Adipocyte (in vitro differentiated cells): ENCODE measurements at places on chromosomes 3 and 15.
A peak's percentile ranks its signal among the peaks of the same experiment; 100 is the strongest.

GRCh38 chr15:67091071-67091979 lies 25.9 kb downstream of the SMAD3 start:
- DNase-seq = peak; percentile 59

DNA sequence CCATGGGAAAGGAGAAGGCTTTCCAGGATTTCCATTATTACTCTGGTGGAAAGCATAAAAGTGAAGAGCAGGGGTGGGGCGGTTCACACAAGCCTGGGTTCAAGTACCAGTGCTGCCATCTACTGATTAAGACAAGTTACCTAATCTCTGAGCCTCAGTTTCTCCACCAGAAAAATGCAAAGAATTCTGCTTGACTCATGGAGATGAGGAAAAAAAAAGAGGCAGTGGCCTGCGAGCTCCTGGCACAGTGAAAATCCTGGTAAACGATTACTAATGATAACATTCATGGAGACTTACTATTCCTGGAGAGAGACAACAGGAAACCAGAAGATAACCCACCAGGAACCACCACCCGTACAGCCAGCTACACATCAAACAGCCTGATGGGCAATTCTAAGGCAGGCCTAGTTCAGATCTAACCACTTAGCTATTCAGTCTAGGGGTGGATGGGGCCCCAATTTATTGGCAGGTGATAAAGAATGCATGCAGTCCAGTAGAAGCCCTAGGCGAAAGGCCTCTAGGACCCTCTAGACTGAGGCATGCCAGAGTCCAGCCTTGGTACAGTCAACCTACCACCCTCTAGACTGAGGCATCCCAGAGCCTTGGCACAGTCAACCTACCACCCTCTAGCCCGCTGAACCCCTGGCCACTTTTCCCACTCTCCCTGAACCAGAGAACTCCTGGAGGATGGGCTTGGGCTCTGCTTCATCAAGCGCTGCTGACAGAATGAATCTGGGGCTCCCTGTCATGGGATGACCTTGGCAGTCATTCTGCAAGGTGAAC lies 2.5 kb downstream of the AMOTL2 start:
- no peak for DNase-seq

DNA sequence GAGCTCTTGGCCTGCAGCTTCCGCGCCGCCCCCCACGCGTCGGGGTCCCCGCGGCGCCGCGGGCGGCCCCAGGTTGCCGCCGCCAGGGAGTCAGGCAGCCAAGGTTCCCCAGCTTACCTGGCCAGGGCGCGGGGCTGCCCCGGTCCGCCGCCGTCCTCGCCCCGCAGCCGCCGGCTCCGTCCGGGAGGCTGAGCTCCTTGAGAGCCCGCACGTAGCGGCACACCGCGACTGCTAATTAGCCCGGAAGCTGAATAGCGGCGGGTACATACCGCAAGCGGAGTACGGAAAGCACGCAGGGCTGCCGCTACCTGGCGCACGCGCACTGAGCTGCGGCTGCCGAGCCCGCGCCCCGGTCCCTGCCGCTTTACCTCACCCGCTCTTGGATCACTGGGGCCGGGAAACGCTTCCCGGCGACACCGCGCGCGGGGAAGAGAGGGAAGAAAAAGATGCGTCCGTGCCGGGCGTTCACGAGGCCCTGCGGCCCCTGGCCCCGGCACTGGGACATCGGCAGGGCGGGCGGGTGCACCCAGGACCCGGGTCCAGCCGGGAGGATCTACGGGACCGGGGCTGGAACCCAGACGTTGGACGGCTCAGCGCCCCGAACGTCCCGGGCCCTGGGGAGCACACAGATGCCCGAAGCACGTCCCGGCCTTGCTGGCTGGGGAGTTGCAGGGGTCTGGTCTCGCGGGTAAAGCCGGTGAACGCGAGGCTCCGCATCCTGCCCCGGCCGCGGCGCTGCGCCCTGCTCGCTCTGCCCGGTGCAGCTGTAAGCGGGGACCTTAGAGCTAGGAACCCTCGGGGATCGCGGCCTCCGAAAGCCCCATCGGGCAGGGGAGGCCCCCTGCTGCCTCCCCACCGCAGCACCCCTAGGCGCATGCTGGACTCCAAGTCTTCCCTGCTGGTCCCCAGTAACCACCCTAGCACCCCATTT lies at the start of gene GOLGA8B:
GOLGA8B (minus strand) TSS at position 253 of the 931 bp plus-strand sequence. CDS start 47,739 bp downstream, outside the sequence.
- peak; percentile 72 for DNase-seq

DNA sequence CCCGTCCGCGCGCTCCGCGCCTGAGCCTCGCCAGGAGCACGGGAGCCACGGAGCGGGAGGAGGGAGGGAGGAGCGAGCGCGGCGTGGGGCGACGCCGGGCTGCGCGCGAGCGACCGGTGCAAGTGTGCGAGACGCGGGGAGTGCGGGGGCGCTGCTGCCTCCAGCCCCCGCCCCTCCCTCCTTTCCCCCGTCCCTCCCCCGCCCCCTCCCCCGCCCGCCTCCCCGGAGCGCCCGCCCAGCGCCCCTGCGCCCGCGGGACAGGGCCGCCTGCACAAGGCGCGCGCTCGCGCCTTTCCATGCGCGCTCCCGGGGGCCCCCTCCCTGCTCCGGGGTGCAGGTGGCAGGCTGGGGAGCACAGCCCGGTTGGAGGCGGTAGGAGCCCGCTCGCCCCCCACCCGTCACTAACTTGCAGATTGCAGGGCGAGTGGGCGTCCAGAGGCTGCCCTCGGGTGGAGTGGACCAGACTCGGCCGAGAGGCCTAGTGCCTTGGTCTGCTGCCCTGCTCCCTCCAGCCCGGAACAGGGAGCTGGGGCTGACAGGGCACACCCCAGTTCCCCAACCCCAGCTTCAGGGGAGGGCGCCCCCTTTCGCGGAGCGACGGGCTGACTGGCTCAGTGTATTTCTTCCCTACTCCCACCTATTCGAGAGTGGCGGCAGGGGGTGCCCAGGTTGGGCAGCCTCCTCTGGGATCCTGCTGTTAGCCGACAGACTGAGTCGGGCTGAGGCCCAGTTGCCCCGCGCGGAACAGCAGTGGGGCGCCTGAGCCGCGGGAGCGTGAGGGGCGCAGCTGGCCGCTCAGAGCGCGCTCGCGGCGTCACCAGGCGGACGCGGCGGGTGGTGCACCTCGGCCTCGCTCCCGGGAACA lies at the start of gene WNT7A:
WNT7A (minus strand) TSS at position 126 of the 865 bp plus-strand sequence. CDS start 255 bp downstream, outside the sequence.
- peak; percentile 35 for DNase-seq

DNA sequence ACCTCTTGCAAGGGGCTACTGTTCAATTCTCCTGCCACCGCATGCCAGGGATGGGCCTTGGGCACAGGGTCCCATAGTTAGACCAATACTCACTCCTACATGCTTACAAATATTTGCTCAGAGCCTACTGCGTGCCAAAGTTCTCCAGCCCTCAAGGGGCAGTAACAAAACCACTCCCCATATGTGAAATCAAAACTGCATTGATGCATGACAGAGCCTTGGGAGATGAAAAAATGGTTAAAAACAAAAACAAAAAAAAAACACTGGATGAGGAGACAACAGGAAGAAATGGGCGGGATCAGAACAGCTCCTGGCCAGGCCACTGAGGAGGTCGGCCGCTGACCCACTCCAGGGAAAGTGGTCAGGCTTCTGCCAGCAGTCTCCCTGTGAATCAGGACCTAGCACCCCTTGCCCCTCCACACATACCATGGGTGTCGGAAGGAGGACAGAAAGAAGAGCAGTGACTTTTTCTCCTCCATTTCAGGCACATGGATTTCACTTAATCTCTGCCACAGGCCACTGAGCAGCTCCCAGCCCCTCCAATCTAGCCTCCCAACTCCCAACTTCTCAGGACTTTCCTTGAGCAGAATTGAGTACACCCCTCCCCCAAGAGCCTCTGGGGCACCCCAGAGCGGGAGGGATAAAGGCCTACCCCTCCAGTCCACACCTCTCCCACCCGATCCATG lies 2.8 kb downstream of the PLXNB1 start:
- peak; percentile 61 for DNase-seq

DNA sequence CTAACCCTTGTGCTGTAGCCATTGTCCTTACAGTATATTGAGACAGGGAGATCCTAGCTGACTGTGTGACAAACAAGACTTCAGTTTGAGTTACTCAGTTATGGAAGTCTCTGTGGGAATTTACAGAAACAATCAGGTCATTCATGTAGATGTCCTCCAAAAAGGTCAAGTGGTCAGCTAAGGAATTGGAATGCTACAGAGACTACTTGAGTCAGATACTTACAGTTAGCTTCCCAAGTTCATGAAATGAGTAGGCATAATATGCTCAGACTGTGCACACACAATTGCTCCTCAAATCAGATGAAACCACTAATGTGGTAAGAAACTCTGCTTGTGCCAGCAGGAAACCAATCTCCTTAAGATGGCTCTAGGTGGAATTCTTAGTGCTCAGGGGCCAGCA lies 985.7 kb downstream of the NSUN3 start:
- DNase-seq = no peak

DNA sequence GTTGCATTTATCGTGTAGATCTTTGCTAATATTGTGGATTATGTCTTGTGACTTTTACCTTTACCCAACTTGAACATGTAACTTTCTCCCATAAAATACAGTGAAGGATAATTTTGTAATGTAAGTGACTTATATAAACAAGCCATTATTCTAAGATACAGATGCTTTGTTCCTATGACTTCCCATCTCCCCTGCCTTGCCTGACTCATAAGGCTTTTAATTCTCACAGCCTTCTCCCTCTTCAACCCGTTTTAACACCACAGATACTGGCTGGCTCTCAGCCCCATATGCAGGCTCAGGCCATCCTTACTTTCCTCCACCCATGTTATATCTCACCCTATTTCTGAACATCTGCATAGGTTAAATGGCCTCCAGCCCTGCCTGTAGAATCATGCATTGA lies 4.1 kb downstream of the CCNDBP1 start:
- DNase-seq = no peak

DNA sequence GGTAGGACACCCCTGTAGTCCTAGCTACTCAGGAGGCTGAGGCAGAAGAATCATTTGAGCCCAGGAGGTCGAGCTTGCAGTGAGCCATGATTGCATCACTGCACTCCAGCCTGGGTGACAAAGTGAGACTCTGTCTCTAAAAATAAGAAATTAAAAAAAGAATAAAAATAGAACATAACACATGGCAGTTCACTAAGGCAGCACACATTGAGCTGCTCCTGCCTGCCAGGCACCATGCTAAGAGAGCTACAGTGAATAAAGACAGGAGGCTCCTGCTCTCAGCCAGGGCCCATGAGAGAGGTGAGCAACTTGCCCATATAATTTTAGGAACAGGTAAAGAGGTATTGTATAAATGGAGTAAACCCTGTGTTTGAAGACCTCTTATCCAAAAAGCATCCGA lies 54.3 kb downstream of the EBLN2 start:
- no peak for DNase-seq

- no peak for DNase-seq
Observed at GRCh38 chr3:10804183-10804648, 11.8 kb upstream of the SLC6A11 start.

DNA sequence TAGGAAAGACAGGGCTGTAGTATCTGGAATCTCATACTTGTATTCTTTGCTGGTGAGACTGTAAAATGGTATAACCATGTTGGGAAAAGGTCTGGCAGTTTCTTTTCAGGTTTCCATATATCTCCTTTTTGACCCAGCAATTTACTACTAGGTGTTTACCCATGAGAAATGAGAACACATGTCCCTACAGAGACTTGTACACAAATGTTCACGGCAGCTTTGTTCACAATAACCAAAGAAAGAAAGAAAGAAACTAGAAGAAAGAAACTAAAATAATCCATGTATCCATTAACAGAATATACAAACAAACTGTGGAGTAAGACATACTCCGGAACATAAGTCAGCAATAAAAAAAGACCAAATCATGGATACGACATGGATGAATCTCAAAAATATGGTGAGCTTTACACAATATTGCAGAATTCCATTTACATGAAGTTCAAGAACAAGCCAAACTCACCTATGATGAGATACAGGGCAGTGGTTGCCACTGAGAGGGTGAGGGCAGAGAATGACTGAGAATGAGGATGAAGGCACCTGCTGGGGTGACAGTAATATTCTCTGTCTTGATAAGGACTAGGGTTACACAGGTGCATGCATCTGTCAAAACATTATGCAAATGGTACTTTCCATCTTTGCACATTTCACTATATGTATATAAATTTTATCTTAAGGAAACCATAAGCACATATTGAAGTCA lies 2.7 kb downstream of the RFTN1 start:
- DNase-seq = no peak

GRCh38 chr3:149967086-149967685 lies 3.5 kb downstream of the PFN2 start:
- peak; percentile 87 for DNase-seq

- DNase-seq = no peak
Observed at GRCh38 chr3:133410191-133410892, 10.5 kb downstream of the BFSP2 start.

DNA sequence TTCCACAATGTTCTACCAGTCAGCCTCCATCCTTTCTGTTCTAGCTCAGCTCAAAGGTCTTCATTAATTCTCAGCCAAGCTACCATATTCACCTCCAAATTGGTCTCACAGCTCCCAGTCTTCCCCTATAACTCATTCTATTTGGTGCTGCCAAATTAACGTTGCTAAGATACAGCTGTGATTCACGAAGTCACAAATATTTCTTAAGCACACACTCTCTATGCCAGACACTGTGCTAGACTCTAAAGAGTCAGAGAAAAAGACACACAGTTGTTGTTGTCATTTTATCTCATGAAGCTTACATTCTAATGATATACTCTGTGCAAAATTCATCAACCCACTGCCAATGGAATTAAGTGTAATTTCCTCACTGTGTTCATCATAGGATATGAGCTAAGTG lies 102.8 kb downstream of the FRMD5 start:
- DNase-seq = peak; percentile 23

DNA sequence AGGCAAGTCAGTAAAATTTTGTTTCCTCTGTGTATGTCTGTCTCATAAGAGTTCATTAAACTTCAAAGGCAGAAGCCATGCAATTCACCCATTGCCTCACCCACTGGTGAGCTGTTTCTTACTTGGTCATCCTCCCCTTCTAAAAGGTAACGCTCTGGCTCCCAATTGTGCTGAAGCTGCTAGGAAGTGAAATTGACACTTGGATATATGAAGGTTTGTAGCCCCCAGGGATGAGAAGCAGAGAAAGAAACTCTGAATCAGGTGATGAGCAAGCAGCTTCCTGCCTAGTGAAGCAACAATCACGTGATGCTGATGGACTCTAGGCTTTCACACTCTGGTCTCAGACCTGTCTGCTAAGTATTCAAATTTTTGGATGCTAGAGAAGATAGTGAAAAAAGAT lies 70.7 kb downstream of the CD200R1L start:
- peak; percentile 26 for DNase-seq

- DNase-seq = no peak
Observed at GRCh38 chr3:66486202-66486601, 14.6 kb downstream of the LRIG1 start.

- DNase-seq = no peak
Observed at GRCh38 chr15:85871545-85871944, 76.8 kb upstream of the KLHL25 start.

- peak; percentile 67 for DNase-seq
Observed at GRCh38 chr3:170387950-170388349, 30.4 kb downstream of the SKIL start.

DNA sequence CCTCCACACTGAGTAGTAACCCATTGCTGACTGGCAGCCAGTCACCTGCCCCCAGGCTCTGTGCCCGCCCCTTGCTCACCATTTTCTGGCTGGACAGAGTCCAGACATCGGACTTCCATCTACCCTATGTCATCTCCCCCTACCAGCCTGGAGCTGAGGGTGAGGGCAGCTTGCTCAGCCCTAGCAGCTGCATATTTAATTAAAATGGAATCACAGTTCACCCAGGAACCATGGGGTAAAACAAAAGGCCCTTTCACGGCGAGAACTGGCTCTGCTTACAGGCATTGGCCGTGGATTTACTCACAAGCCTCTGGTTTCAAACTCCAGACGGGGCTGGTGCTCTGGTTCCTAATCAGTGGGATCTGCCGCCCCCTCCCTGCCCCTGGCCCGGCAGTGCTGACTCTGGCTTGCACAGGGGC lies 94.9 kb upstream of the ATP2B2 start:
- no peak for DNase-seq

- DNase-seq = no peak
Observed at GRCh38 chr15:23566071-23566554, 639 bp downstream of the MKRN3 start.
